ENCODE measurements at places on chromosomes 7 and 10.

DNA sequence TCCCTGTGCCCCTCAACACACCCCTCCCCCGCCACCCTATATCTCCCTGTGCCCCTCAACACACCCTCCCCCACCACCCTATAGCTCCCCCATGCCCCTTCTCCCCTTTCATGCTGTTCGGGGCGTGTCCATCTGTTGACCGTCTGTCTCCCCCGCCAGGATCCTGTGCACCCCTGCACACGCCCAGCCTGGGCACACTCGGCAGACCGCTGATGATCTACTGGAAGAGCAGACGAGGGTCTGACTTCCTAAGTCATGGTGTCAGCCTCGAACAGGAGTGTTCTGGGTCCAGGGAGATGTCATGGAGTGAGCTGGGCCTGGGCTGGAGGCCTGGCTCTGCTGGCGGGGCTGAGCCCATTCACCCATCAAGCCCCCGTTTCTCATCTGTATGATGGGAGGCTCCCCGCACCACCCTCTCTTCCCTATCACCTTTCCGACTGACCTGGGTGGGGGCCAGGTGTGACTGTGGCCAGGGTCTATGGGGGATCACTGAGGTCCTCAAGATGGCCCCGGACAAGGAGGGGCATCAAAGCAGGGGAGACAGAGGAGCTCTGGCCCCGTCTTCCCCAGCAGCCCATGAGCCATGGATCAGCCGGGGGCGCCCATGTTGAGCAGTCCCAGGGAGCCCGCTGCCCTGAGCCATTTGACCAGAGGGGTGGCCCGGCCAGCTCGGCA, 48.3 kb downstream of the PDGFA start:
- no peak for DNase-seq

- no peak for DNase-seq
Measured at GRCh38 chr7:159177284-159177953, 32.8 kb upstream of the VIPR2 start.

DNA sequence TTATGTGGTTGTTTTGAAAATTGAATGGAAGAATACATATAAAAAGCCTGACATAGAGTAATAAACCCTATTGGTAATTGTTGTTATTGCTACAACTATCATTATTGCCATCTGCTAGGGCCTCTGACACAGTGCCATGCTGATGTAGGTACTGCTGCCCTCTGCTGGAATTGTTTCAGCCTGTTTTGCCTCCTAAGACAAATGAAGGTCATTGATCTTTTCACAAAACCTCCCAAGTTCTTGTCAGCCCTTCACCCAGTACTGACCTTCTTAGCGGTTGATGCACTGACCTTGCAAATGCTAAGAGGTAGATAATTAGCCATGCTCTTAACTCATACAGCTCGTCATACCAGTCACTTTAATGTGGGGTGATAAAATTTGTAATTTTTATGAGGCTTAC, 975.2 kb downstream of the SORCS1 start:
- DNase-seq = no peak

DNA sequence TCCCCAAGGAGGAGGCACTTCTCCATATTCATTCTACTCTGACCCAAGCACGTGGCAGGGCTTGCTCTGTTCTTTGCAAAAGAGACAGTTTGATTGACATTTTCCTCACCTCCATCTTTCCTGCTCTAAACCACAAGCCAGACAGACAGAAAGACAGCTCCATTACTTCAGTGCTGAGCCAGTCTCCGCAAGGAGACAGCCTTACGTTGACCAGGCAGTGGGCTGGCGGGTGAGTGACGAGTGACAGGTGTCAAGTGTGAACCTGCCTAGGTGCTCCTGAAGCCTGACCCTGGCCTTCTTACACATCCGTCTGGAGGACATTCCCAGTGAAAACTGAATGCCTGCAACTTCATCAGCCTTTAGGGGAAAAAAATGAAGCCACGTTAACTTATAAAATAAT, 314.6 kb downstream of the TNS3 start:
- DNase-seq = no peak

All from HL-60 (cell line).